Nucleus accumbens (tissue), 56 donors: ENCODE measurements at places on chromosomes 7 and 10.

DNA sequence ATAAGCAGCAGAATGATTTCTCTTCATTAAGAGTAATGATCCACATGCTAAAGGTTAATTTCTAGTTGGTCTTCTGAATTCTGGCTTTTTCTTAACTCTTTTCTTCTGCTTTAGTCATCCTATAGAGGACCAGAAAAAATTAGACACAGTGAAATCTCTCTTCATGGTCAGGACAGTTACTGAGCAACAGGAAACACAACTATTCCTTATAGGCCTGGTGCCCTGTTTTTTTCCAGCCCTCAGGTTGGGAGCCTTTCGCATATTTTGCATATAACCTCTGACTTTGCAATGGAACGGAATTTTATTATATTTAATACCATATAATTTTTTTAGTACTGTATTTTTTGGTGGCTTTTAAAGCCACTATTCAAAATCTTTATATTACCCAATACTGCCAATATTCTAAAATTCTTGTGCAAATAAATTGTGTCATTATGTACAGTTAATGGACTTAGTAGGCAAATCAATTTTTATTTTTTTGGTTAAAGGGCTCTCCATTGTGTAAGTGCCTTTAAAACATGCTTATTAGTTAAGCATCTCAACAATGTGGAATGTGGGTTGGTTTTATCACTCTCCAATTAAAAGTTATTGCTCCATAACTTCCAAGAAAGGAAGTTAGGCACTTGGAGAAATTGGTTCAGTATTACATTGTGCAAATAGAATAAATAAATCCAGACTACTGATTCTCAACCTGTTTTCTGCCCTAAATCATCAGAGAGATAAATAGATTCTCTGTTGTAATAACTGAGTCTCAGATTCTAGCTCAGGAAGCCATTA is 22.5 kb downstream of the ARL4A start:
- DNase-seq = no peak

DNA sequence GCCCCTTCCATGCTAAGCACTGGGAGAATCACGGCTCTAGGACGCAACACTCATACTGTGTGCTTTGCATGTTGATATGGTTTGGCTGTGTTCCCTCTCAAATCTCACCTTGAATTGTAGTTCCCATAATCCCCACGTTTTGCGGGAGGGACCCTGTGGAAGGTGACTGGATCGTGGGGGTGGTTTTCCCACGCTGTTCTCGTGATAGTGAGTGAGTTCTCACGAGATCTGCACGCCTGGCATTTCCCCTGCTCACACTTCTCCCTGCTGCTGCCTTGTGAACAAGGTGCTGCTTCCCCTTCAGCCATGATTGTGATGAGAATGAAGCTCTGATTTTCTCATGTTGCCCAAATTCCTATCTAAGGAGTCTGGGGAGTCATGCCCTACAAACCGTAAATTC is 53.0 kb upstream of the ADGRA1 start:
- no peak for DNase-seq

DNA sequence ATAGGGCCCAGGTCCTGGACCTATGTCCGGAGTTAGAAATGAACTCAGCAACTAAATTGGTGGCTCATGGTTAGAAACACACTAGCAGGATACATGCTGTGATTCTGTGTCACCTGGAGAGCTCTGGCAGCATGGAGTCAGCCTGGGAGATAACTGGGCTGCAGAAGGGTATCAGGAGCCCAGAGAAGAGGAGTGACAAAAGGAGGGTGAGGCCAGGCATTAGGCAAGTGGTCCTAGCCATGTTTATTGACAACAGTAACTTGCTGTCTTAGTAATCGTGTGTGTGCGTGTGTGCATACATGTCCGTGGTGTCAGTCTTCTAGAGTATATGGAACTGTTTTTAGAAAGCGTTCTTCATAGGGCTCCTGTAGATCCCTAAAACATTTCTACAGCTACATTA is 157.5 kb upstream of the PHYHIPL start:
- DNase-seq = no peak

DNA sequence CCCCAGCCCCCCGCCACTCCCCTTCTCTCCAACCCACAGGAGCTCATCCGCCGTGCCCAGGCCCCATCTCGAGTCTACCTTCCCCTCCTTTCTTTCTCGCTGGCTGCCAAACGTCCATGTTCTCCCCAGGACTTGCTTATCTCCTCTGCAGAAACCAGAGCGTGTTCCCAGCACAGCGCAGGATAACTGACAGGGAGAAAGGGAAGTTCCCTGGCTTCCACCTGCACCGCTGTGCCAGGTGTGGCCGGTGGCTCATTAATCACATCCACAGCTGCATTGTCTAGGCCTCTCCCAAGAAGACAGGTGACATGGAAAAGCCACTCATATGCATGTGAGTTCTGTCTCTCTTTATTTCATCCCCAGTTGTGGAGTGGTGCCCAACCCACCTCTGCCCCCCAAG is 113.2 kb downstream of the ITIH5 start:
- DNase-seq = no peak

DNA sequence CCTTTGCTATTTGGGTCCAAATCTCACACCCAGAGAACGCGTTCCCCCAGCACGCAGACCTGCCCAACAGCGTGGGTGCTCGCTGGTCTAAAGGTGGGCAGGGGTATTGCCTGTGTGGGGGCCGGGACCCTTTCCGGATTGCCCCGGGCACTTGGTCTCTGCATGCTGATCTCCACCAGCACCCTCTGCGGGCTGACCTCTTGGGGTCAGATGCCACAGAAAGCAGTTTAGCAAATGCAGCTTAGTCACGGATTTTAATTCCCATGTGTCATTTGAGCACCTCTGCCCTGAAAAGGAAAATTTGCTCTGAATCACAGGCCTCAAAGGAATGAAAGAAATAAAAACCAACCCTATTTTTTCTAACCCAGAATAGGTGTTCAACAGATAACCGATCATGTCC is 46.7 kb downstream of the PKD1L1 start:
- no peak for DNase-seq

DNA sequence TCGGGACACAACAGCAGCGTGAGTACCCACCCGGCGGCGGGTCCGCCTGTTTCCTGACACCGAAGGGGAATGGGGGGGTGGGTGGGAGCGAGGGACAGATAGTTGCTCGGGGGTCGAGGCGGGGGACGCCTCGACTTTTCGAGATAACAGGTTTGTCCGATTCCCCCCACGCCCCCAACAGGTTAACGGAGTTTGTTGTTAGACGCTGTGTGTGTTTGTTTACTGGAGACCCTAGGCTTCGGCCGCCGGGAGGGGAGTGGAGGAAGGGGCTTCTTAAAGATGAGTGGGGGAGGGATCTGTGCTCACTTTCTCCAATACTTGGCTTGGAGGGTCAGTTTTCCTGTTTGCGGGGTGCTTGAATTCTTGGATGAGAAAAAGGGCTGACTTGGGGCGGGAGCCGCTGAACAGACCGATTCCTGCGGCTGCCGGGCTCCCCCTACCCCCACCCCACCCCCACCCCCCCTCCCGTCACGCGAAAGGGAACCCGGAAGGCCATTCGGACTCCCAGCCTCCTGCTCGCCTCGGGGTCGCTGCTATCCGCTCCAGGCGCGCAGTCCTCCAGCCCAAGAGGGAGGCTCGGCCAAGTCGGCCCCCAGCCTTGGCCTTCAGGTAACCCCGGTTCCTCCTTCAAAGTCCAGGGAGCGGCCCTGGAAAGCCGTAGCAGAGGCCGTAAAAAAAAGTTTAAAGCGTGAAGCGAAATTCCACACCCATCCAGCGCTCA is 1.0 kb downstream of the SORCS3 start:
- no peak for DNase-seq

DNA sequence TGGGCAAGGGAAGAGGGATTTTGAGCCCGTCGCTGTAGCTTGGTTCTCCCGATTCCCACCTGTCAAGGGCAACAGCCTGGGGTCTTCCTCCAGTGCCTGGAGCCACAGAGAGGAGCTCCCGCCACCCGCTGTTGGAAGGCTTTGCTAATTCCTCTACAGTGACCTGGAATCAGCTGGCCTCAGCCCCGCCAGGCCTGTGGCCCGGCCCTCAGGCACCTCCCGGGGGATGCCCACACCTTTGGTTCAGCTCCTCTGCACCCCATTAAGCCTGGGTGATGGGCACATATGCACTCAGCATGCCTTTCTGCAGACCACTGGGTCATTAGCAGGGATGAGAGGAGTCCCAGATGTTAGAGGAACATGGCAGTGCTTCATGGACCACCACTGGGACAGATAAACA is 121.4 kb upstream of the MKI67 start:
- DNase-seq = no peak

- DNase-seq = no peak
Measured at GRCh38 chr7:151117565-151117964, 31.3 kb downstream of the AGAP3 start.

GRCh38 chr10:47088656-47089354 is 177.6 kb downstream of the PTPN20 start:
- no peak for DNase-seq

- no peak for DNase-seq
Measured at GRCh38 chr10:26689399-26689798, 8.1 kb upstream of the PDSS1 start.

DNA sequence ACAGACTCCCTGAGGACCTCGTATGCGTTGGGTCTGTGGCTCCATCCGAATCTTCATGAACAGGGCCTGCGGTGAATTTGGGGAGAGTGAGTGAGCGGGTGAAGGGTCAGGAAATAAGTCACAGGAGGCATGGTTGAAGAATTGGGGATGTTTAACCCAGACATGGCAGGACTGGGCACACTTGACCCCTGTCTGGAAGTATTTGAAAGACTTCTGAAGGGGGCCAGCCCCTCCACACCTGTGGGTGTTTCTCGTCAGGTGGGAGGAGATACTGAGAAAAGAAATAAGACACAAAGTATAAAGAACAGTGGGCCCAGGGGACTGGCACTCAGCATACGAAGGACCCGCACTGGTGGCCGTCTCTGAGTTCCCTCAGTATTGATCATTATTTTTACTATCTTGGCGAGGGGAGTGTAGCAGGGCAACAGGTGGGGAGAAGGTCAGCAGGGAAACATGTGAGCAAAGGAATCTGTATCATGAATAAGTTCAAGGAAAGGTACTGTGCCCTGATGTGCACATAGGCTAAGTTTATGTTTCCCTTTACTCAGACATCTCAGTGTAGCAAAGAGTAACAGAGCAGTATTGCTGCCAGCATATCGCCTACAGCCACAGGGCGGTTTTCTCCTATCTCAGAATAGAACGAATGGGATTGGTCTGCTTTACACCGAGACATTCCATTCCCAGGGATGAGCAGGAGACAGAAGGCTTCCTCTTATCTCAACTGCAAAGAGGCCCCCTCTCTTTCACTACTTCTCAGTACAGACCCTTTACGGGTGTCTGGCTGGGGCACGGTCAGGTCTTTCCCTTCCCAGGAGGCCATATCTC is 38.2 kb upstream of the PFKFB3 start:
- DNase-seq = no peak

GRCh38 chr7:78398576-78398975 is 600.0 kb downstream of the PHTF2 start:
- DNase-seq = no peak

GRCh38 chr10:133151543-133151972 is 8.5 kb upstream of the KNDC1 start:
- no peak for DNase-seq

- DNase-seq = no peak
Measured at GRCh38 chr7:46544396-46545008, 623.4 kb upstream of the IGFBP3 start.

DNA sequence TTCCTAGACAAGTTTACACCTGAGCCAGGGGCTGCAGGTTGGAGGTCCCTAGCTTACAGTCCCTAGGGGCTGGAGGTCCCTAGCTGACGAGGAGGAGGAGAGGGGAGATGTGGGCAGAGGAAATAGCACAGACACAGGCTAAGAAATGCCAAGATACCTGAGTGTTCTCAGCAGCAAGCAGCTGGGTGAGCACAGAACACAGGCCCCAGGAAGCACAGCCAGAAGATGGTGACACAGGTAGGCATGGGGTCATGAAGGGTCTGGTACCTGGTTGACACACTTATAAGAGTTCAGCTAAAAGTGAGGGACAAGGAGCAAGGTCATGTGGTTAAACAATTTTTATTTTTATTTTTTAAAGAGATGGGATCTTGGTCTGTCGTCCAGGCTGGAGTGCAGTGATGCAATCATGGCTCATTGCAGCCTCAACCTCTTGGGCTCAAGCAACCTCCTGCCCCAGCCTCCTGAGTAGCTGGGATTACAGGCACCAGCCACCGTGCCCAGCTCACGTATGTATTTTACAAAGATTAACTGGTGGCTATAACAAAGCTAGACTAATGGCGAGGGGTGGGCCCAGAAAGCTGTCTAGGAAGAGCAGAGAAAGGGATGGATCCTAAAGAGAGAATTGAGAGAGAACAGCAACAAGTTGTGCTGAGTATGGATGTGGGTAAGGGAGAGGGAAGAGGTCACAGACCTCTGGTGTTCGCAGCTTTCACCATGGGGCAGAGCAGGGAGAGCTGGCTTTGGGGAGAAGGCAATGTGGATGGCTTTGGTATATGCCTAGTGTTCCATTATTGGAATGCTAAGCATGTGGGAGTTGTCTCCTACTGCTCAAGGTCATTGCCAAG is 140.3 kb upstream of the KLF14 start:
- no peak for DNase-seq

- no peak for DNase-seq
Measured at GRCh38 chr10:73262105-73262730, 9.8 kb upstream of the MRPS16 start.

DNA sequence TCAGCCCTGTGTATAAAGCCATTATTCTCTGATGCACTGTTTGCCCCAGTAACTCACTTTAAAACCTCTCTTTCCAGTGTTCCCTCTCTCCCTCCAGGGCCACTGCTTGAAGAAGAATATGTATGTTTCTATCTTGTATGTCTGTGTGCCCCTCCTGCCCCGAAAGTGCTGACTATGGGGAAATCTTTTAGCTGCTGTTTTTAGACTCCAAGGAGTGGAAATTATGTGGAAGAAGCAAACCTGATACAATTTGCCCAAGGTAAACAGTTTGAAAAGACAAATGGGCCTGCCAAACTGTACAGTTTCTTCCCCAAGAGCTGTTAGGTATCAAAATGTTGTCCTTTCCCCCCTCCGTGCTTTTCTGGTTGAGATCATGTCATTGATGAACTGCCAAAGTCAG is 3.4 kb downstream of the ADRA2A start:
- no peak for DNase-seq

DNA sequence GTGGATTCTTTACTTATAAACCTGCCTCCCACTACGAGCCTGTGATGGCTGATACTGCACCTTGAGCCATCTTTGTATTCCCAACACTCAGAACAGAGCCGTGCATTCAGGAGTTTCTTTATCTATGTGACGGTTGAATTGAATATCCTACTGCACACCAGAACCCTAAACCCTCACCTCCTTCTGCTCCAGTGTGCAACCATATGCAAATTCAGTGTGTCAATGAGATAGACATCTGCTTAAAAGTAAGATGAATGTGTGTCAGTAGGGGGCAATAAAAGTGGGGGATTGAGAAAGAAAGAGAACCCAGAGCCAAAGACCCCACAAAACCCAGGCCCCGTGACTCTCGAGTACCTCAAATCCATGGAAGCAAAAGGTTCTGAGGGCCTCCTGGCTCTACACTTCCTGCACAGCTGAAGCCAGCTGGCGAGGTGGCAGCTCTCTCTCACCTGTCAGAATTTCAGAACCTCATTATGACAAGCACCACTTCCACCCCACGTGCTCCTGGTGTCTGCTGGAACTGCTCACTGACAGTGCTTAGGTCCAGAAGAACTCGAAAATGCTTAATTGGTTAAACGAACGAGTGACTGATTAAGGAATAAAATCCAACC is 143.3 kb upstream of the GPR26 start:
- no peak for DNase-seq

GRCh38 chr7:763762-764161 is 36.7 kb upstream of the PRKAR1B start:
- no peak for DNase-seq

- DNase-seq = no peak
Measured at GRCh38 chr7:9983048-9983447, 990.6 kb upstream of the PHF14 start.

- DNase-seq = no peak
Measured at GRCh38 chr7:21566094-21566493, 23.3 kb downstream of the DNAH11 start.

GRCh38 chr10:3992382-3993178 is 207.6 kb upstream of the KLF6 start:
- DNase-seq = no peak
